ENCODE measurements at places on chromosomes 4 and X.
A peak's percentile ranks its signal among the peaks of the same experiment; 100 is the strongest.

- DNase-seq, result peak; percentile 8
Observed at GRCh38 chr4:75834772-75835154, 67.5 kb downstream of the PPEF2 start.

- no peak for DNase-seq
Observed at GRCh38 chr4:108926061-108926460, 163.2 kb upstream of the ETNPPL start.

DNA sequence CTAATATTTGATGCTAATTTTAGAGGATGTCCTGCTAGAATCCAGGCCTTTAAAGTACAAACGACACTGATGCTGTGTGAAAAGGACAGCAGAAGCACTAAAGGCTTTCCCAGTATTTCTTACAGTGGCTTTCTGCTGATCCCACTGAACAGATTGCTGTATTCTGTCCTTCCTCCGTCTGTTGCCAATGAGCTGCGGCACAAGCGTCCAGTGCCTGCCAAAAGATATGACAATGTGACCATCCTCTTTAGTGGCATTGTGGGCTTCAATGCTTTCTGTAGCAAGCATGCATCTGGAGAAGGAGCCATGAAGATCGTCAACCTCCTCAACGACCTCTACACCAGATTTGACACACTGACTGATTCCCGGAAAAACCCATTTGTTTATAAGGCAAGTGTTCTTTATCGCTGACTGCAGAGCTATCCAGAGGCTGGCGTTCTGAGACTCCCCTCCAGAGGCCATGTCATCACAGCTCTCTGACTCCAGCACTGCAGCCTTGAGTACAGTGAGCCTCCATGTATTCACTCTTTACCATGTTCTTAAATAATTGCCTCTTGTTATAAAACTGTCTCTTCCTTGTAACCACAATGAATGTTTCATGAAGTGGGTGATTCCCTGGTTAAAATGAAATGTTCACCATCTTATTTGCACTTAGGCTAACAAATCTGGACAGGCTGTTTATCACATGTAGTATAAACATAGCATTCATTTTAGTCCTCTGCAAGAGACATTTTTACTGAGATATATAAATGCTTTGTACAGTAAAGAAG is 43.6 kb downstream of the GUCY1B1 start:
- DNase-seq, result no peak

DNA sequence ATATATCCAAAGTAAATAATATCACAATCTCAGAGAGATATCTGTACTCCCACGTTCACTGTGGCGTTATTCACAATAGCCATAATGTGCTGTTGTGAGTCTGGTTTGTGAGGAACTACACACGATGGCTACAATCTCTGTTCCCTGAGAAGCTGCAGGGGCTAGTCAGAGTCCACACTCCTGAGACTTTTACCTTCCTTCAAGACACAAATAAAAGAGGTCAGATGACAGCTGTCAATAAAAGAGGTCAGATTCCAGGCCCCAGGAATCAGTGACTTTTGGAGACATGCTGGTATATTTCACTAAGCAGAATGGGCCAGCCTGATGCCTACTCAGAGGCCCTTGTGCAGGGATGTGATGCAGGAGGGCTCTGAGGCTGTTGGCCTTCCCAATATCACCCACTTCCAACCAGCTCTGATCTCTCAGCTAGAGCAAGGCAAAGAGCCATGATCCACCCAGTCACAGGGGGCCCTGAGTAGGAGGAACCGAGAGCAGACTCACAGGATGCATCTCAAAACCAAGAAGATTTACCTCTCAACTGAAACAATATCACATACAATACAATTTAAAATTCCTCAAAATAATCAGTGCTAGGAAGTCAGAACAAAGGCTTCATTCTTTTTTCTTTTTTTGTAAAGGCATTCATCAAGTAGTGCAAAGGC is 13.8 kb downstream of the FRYL start:
- no peak for DNase-seq

DNA sequence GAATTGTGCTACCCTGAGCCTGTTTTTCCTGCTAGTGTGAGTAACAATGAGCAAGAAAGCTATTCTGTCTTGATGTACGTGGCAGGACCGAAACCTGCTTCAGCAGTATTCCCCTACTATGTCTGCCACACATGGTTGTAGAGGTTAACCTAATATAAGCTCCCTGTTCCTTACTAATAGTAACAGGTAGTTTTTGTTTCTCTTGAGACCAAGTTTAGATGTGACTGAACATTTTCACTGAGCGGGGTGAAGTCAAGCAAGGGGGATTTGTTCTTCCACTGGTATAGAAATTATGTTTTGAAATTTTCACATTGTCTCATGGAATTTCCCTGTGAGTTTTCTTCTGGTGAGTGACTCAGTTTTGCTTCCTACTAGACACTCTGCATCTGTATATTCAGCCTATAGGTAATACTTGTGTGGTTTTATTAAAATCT is 37.3 kb downstream of the RRAGB start:
- no peak for DNase-seq

GRCh38 chrX:63920875-63921274 is 135.9 kb upstream of the ARHGEF9 start:
- DNase-seq, result no peak

Data from fibroblast of the conjunctiva (primary cell).